Stimulated activated CD8-positive, alpha-beta memory T cell treated with anti-CD3 and anti-CD28 coated beads, Interleukin-4, amount 100 ng/mL, for 24 hours (primary cell): ENCODE measurements at places on chromosomes 12 and 14.

DNA sequence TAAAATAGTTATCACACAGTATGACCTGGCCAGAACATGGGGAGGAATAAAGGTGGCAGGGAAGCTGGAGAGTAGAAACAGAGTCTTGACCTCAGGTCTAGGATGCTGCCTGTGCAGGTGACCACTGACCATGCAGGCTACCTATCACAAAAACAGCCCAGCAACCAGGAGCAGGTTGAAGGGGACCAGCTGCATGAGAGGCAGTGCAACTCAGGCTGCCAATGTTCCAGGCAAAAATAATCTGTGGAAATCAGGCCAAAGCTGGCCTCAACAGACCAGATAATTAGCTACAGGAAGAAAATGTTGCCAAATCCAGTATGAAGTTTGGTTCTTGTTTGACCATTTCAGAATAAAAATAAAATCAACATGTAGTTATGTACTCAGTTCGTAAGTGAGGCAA lies 72.6 kb downstream of the PDE6H start:
- no peak for DNase-seq

- no peak for DNase-seq
These were observed 51.8 kb downstream of the PPP2R5C start for GRCh38 chr14:101813171-101813759.

DNA sequence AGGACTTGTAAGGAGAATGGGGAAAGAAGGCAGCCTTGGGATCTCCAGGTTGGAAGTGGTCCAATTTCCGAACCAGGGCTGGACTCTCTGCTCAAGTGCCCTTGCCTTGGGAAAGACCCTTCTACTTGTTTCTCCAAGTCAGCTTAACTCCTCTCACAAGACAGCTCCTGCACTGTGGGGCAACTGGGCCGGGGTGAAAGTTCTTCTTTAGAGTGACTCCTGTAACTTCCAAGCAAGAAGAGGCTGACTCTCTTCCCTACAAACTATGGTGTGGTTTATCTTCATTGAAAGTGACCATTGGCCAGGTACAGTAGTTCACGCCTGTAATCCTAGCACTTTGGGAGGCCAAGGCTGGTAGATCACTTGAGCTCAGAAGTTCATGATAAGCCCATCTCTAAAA lies 13.7 kb downstream of the KRT1 start:
- no peak for DNase-seq

- no peak for DNase-seq
These were observed 163.0 kb upstream of the TMCC3 start for GRCh38 chr12:94813314-94813713.

GRCh38 chr14:99394602-99395156 lies 86.0 kb downstream of the SETD3 start:
- DNase-seq: no peak

GRCh38 chr14:69980457-69981425 lies 101.5 kb downstream of the SMOC1 start:
- DNase-seq: no peak

- DNase-seq: no peak
These were observed 4.6 kb upstream of the VRK1 start for GRCh38 chr14:96792591-96792990.

GRCh38 chr12:14716848-14717444 lies 20.5 kb upstream of the GUCY2C start:
- no peak for DNase-seq

DNA sequence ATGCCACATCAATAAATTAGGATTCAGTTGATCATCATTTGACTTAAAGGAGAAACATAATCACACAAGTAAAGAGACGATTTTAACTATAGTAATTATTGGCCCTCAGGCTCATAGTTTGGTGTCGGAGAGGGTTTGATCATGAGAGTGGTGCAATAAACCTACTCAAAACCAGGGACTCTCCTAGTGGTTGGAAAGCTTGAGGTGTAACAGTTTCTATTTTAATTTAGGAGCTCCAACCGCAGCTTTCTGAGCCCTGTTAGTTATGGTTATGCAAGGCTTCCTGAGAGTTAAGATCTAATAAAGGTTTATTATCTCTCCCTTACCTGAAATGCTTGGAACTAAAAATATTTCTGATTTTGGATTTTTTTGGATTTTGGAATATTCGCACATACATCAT lies 36.4 kb downstream of the TMTC2 start:
- DNase-seq: no peak

DNA sequence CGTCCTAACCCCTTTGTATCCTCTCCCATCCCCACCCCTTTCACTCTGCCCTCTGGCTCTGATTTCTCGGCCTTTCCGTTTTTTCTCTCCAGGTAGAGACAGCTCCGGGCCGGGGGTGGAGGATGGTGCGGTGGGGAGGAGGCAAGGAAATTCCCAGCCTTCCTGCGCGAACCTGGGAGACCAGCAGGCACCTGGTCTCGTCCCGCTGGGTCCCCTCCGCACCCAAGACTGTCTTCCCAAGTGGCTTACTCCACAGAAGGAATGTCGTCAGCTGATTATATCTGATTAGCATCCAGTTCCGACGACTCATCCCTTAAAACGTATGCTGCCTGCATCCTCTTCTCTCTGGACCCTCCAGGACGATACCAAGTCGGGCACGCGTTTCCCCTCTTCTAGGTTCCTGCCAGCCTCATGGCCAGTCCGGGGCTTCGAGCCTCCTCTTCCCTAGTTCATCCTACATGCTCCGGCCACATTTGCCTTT lies 42.2 kb upstream of the CAPRIN2 start:
- DNase-seq: no peak

DNA sequence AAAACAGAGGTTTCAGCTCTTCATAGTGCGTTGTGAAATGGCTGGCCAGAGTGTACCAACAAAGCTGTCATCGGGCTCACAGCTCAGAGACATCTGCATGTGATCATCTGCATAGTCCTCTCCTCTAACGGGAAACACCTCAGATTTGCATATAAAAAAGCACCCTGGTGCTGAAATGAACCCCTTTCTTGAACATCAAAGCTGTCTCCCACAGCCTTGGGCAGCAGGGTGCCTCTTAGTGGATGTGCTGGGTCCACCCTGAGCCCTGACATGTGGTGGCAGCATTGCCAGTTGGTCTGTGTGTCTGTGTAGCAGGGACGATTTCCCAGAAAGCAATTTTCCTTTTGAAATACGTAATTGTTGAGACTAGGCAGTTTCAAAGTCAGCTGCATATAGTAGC lies 14.3 kb upstream of the PAPLN start:
- no peak for DNase-seq

- no peak for DNase-seq
These were observed 190.1 kb downstream of the SLC41A2 start for GRCh38 chr12:104768033-104768432.

DNA sequence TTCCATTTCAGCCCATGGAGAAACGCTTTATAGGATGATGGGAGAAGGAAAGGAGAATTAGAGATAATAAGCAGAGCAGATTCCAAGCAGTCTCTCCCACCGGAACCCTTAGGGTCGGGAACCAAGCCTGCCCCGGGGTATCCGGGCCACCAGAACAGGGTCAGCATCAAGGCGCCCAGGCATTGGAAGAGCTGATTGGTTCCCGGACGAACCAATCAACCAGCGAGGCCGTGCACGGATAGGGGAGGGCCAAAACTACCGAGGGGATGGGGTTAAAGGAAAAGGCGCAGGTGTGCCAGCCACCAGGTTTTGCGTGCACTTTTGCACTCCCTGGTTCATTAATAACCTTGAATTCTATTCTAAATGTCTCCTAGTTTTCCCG lies 1.7 kb downstream of the PPM1H start:
- no peak for DNase-seq

GRCh38 chr14:94636744-94637412 lies 24.7 kb downstream of the SERPINA3 start:
- DNase-seq: no peak

GRCh38 chr12:88650715-88651114 lies 70.4 kb upstream of the KITLG start:
- DNase-seq: no peak

GRCh38 chr14:61140271-61140670 lies 140.9 kb downstream of the TMEM30B start:
- no peak for DNase-seq

DNA sequence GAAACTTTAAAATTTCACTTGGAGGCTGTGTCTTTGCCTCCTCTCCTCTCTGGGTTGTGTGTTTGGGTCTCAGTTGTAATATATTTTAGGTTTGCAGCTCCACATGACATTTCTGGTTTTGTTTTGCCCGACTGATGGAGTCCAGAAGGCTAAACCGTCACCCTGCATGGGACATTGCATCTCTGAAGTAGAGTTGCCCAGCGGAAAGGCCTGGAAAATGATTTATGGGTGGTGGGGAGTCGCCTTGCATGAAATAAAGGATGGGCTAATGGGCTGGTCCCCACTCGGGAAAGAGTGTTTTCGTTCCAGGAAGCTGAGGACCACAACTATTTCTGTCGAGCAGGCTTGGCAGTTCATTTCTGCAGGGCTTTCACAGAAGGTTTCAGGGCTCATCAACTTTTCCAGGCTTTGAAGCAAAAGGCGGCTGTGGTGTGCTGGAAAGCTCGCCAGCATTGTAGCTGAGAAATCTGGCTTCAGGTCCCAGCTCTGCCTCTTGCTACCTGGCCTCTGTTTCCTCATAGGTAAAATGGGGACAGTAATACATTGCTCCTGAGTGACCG lies 74.8 kb upstream of the GSC start:
- no peak for DNase-seq

GRCh38 chr12:25014961-25015360 lies 66.1 kb upstream of the BCAT1 start:
- DNase-seq: no peak

DNA sequence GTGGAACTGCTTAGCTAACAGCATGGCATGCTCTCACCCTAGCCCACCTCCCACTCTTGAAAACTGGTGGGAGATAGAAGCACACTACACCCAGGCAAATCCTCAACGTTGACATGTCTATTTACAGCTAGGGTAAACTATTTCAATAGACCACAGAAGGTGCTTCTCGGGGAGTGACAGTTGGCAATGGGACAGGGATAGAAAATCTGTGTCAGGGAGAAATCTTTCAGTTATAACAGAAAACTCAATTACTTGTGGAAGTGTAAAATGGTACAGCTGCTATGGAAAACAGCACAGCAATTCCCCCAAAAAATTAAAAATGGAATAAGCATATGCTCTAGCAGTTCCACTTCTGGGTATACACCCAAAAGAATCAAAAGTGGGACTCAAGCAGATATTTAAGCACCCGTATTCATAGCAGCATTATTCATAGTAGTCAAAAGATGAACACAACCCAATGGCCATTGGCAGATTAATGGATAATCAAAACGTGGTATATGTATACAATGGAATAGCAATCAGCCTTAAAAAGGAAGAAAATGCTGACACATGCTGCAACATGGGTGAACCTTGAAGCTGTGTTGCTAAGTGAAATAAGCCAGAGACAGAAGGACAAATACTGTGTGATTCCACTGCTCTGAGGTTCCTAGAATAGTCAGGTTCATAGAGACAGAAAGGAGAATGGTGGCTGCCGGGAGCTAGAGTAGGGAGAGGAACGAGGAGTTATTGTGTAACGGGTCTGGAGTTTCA lies 92.5 kb downstream of the STAB2 start:
- DNase-seq: no peak

DNA sequence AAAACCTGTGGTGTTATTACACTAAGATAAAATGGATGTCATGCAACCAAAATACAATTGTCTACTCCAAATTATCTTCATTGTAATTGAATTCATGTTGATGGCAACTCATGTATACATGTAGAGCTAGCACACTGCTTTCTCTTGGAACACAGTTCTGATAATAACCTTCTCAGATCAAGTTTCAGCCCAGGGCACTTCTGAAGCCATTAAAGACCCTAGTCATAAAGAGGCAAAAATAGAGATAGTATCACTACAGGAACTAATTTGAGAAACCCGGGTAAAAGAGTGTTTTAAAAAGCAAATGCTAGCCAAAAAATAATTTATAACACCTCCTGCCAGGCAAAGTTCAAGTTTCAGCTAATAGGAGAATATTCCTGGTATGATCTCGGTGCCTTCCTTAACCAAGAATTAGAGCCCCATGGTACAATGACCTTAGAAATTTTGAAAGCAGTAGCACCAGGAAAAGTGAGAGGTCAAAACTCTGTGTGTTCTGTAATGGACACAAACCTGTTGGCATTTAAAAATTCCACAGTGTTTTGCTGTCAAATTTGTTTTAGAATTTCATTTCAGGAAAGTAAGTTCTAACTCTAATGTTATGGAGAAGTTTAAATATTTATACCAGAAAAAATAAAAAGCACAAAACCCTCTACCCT lies 105.0 kb upstream of the FRMD6 start:
- no peak for DNase-seq

- DNase-seq: no peak
These were observed 378.7 kb upstream of the KITLG start for GRCh38 chr12:88958946-88959345.

DNA sequence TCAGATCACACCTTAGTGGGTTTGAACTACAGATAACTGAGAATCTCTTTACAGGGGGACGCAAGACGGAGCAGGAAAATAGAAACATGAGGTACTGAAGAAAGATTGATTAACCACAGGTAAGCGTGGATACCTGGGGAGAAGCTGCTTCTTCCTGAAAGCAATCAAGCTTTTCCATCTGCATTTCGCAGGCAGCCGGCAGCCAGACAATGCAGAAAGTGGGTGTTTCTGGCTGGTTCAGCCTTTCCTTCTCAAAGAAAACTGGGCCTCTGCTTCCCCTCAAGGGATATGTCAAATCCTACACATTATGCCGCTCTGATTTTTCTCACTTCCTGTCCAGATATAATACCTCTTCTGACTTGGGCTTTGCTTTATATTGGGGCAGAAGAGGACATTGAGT lies 39.1 kb upstream of the PPFIA2 start:
- DNase-seq: no peak

- DNase-seq: no peak
These were observed 62.5 kb downstream of the ITPR2 start for GRCh38 chr12:26770239-26771070.

GRCh38 chr12:42760550-42760949 lies 171.0 kb upstream of the PRICKLE1 start:
- no peak for DNase-seq

DNA sequence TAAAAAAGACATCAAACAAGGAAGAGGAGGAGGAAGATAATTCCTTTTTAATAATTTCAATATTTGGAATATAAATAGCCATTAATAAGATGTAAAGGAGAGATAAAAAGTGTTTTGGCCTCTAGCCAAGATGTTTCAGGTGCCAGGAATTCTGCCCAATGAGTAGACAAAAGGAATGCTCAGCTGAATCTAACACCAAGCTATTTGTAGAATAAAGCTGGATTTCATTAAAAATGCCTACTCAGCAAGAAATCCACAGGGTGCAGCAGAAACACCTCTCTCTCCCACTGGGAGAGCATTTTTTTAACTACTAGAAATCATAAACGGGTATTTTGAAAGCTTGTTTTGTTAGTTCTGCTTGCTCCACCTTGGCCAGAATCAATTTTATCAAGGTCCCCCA lies 4.1 kb upstream of the STAB2 start:
- no peak for DNase-seq

GRCh38 chr12:7107636-7108002 lies 1.4 kb downstream of the C1RL start:
- DNase-seq: no peak
